ENCODE measurements at places on chromosomes 5 and 9.

GRCh38 chr9:14888875-14889274, 21.4 kb downstream of the FREM1 start:
- DNase-seq, result no peak

GRCh38 chr9:15837079-15837679, 284.3 kb downstream of the CCDC171 start:
- DNase-seq, result no peak

- no peak for DNase-seq
Measured at GRCh38 chr5:143412661-143413342, 9.3 kb upstream of the NR3C1 start.

DNA sequence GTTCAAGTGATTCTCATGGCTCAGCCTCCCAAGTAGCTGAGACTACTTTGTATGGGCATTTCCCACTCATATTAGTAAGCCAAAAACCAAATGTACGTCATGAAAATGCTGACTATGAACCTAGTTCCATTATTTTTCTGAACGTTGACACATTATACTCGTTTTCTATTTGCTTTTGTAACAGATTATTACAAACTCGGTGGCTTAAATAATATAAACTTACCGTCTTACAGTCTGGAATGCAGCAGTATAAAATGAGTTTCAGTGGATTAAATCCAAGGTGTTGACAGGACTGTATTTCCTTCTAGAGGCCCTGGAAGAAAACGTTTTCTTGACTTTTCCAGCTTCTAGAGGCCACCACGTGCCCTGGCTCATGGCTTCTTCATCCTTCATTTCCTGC, 517.0 kb downstream of the GADD45G start:
- no peak for DNase-seq

DNA sequence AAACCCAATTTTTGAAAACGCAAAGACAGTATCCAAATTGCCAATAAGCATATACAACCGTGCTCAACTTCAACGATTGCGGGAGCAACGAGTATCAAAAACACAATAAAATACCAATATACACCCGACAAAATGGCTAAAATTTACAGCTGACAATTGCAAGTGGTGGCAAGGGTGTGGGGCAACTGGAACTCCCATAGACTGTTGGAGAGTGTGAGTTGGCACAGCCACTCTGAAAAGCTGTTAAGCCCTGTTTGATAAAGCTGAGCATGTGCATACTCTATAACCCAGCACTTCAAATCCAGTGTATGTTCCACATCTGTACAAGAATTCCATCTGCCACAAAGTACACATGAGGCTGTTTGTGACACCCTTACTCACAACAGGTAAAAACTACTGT, 20.3 kb upstream of the NKD2 start:
- DNase-seq, result no peak

GRCh38 chr9:76400534-76401096, 6.4 kb upstream of the RFK start:
- no peak for DNase-seq

DNA sequence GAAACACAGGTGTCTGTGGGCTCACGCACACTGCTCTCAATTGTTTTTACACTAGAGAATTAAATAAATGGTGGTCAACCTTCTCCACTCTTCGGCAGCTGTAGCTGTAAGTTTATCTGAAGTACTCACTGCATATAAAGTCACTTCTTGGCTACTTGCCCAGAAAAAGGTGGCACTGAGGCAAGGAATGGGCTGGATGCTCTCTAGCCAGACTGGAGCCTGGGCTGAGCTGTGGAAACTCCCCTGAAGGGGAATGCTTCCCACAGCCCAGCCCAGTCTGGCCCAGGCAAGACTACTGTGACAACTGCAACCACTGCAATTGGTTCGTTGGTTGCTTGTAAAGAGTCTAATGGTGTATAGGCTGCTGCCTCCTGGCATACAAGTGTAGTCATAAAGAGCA, 4.5 kb downstream of the LEAP2 start:
- no peak for DNase-seq

Data from esophagus squamous epithelium (tissue), 5 donors.